Activated CD4-positive, alpha-beta T cell treated with anti-CD3 and anti-CD28 coated beads, Interleukin-2, amount 10 ng/mL, durations not matched to agents 7 days and 5 days (primary cell): ENCODE measurements at places on chromosomes 6 and 20. TPM values are rescaled to one million over a fixed set of nuclear protein-coding genes. Genes with fewer than 3 reads are reported as not detected.

SEL1L2 gene
- not detected for total RNA-seq

LAMA2 gene
- total RNA-seq = 0.05 TPM

NRM gene
- total RNA-seq = 58.8 TPM

PLAGL1 gene
- total RNA-seq = 4.5 TPM

NRSN1 gene
- not detected for total RNA-seq

COL11A2 gene
- 1.4 TPM for total RNA-seq

VGLL2 gene
- total RNA-seq = not detected

RIMS4 gene
- not detected for total RNA-seq

FGD2 gene
- total RNA-seq = 2.1 TPM

SLC17A1 gene
- total RNA-seq = not detected

DNA sequence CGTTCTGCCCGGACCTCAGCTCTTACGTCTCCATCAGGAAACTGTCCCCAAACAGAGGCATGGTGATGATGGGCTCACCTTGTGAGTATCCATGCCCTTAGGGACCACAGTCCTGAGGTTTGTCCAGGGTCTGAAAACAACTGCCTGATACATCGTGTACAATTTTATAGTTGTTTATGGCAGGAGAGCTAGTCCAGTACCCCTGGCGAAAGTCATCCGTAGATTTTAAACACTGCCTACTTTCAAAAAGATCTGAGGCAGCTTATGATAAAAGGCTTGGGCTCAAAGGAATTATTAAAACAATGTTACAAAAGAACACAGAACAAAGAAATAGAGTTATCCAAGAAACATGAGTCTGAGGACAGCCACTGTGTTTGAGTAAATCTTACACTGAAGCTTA, 14.0 kb downstream of the NTSR1 start:
- peaks cover 34% of the 10 kb centered on the region for H3K27me3 ChIP-seq
- no peak overlapping the region for H3K4me3 ChIP-seq
- no peak for DNase-seq
- no peak overlapping the region for H3K27ac ChIP-seq

GRCh38 chr6:112281821-112282615, 27.7 kb upstream of the LAMA4 start:
- peaks cover 61% of the 10 kb centered on the region for H3K27me3 ChIP-seq
- H3K4me3 ChIP-seq = no peak overlapping the region
- H3K36me3 ChIP-seq = no peaks in the 10 kb centered on the region
- no peak overlapping the region for H3K27ac ChIP-seq

DNA sequence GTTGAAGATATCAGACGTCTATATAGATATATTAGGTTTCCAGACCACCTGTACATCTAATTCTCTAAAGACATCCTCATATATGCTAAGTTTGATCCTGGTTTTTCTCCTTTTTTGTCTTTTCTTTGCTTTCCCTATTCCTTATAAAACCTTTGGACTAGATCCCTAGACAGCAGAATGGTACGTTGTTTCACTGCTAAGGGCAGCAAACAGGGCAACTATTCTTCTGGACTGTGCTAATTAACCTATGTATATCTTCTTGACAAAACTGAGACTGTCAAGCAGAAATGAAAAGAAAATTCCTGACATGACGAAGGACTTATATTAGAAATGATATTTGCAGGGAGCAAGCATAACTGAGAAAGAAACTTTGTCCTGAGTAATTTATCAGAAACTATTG, 19.1 kb downstream of the ME1 start:
- H3K36me3 ChIP-seq = no peaks in the 10 kb centered on the region
- no peak overlapping the region for H3K27ac ChIP-seq
- no peak for DNase-seq
- no peaks in the 10 kb centered on the region for H3K4me1 ChIP-seq
- no peaks in the 10 kb centered on the region for H3K27me3 ChIP-seq

- no peaks in the 10 kb centered on the region for H3K27me3 ChIP-seq
- H3K4me1 ChIP-seq = no peaks in the 10 kb centered on the region
- no peak overlapping the region for H3K4me3 ChIP-seq
- no peaks in the 10 kb centered on the region for H3K36me3 ChIP-seq
- DNase-seq = no peak
- H3K27ac ChIP-seq = no peak overlapping the region
These were observed 229.3 kb downstream of the QKI start for GRCh38 chr6:163643866-163644265.

- H3K4me3 ChIP-seq = peak overlapping the region; percentile 37
- peaks cover 90% of the 10 kb centered on the region for H3K4me1 ChIP-seq
- H3K27ac ChIP-seq = peak overlapping the region; percentile 88
- DNase-seq = peak; percentile 32
These were observed 118.1 kb downstream of the IRF4 start for GRCh38 chr6:509676-510075.

DNA sequence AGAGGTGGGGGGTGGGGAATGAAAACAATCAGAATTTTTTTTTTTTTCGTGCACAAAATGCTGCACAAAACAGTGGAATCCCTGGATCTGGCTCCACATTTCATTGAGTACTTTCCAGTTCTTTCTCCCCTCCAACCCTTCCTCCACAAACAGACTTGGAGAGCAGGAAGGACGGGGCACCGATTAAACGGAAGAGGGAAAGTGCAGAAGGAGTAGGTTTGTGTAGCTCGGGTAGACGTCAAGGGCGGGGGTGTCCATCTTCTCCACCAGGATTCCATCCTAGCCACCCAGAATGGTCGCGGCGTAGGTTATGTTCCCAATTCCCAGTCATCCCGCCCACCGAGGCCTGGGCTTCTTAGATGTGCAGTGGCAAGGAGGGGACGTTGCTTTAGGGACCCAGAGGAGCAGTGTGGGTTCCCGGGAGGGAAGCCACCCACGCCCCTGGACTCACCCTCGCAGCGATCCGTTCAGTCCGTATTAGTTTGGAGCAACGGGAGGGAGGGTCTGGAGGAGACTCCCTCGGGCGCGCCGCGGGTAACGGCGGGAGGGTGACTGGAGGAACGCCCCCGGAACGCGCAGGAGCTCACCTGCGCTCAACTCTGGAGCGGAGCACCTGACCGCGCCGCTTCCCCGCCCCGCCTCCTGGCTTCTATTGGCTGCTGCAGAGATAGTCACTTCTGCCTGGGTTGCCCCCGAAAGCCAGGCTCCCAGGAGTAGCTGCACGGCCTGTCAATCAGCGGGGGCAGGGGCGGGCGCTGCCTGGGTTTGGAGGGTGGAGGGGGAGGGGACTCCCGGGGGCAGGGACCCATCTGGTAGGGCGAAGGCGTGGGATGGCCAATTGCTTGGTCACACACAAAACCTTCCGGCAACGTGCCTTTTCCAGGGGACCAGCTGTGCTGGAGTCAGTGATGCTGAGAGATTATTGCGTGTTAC, at the start of gene ENPP5:
Gene ENPP5, minus strand, starts transcription at position 624 of the 933 bp plus-strand sequence. CDS start 2,718 bp downstream, outside the sequence.
- peaks cover 27% of the 10 kb centered on the region for H3K4me1 ChIP-seq
- no peak within 1 kb of the TSS for H3K27ac ChIP-seq
- peak; percentile 50 for DNase-seq
- H3K4me3 ChIP-seq = peak within 1 kb of the TSS; percentile 53
- no peaks in the 10 kb centered on the region for H3K36me3 ChIP-seq
- H3K27me3 ChIP-seq = peaks cover 45% of the 10 kb centered on the region

- no peak overlapping the region for H3K27ac ChIP-seq
- no peaks in the 10 kb centered on the region for H3K36me3 ChIP-seq
- H3K27me3 ChIP-seq = no peaks in the 10 kb centered on the region
- no peak overlapping the region for H3K4me3 ChIP-seq
- DNase-seq = no peak
- H3K4me1 ChIP-seq = no peaks in the 10 kb centered on the region
These were observed 590.9 kb upstream of the NRSN1 start for GRCh38 chr6:23535101-23535500.

GRCh38 chr6:87815449-87815848, 113.4 kb upstream of the AKIRIN2 start:
- no peak overlapping the region for H3K4me3 ChIP-seq
- H3K36me3 ChIP-seq = no peaks in the 10 kb centered on the region
- no peak for DNase-seq
- H3K27ac ChIP-seq = no peak overlapping the region
- H3K27me3 ChIP-seq = peaks cover 15% of the 10 kb centered on the region
- no peaks in the 10 kb centered on the region for H3K4me1 ChIP-seq

- H3K27ac ChIP-seq = no peak overlapping the region
- DNase-seq = no peak
- H3K27me3 ChIP-seq = no peaks in the 10 kb centered on the region
- H3K4me3 ChIP-seq = no peak overlapping the region
These were observed 15.0 kb downstream of the ALDH8A1 start for GRCh38 chr6:134934793-134935485.

DNA sequence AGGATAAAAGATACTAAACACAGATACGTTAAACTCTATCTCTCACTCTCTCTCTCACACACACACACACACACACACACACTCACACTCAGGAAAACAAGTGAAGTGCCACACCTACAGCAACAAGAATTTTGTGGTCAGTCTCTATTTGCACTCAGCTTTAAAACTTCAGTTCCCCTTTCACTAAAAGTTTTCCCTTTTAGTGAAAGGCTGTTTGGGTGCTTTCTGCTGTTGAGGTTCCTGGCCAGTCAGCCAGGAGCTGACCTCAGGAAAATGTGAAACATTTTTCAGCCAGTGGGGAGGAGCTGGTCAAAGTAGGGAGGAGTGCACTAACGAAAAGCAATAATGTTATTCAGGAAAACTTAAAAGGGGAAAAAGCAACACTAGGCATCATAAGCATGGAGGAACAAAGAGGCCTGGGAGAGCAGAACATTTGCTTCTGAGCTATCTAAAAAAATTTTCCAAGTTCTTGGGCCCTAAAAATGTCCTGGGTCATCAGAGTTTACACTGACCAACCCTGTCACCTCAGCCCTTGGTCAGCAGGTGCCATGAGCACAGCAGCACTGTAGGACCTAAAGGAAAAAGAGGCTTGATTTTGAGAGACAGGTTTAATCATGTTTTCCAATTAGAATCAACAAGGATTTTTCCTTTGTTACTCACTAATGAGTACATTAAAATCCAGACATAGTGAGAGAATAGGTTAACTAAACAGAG, 30.7 kb upstream of the NT5E start:
- H3K4me3 ChIP-seq = no peak overlapping the region
- no peak overlapping the region for H3K27ac ChIP-seq
- H3K4me1 ChIP-seq = peaks cover 16% of the 10 kb centered on the region
- peaks cover 6% of the 10 kb centered on the region for H3K27me3 ChIP-seq
- no peak for DNase-seq

DNA sequence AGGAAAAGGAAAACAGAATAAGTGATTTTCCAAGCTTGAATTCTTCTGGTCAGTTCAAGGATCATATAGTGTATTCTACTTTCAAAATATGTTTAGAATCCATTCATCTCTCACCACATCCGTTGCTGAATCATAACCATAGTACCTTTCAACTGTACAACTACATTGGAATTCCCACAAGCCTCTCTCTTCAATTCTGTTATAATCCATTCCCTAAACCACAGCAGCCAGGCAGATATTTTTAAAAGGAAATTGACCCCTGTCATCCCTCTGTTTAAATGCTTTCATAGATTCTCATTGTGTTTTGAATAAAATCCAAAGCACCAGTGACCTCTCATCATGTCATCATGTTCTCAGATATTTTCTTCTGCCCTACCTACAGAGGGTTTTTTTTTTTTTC, 412.7 kb downstream of the GRIK2 start:
- no peak overlapping the region for H3K4me3 ChIP-seq
- DNase-seq = no peak
- H3K4me1 ChIP-seq = no peaks in the 10 kb centered on the region
- no peak overlapping the region for H3K27ac ChIP-seq
- no peaks in the 10 kb centered on the region for H3K27me3 ChIP-seq

DNA sequence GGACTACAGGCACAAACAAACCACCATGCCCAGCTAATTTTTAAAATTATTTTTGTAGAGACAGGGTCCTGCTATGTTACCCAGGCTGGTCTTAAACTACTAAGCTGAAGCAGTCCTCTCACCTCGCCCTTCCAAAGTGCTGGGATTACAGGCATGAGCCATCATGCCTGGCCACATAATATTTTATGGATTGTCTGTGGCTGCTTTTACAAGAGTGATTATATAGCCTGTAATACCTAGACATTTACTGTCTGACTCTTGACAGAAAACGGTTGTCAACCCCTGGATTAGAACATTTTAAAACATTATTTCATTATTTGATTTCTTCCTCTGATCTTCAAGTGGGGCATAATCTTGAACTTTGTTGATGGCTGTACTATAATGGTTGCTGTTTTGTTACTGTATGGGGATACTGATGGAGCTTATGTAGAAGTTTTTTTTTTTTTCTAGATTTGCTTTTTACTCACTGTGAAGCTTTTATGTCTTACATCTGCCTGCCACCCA, 14.3 kb downstream of the PARD6B start:
- no peaks in the 10 kb centered on the region for H3K27me3 ChIP-seq
- DNase-seq = no peak
- no peak overlapping the region for H3K27ac ChIP-seq

- H3K27me3 ChIP-seq = peaks cover 5% of the 10 kb centered on the region
- no peaks in the 10 kb centered on the region for H3K36me3 ChIP-seq
- DNase-seq = no peak
- no peak overlapping the region for H3K4me3 ChIP-seq
- no peaks in the 10 kb centered on the region for H3K4me1 ChIP-seq
These were observed 30.9 kb upstream of the XRN2 start for GRCh38 chr20:21272279-21272678.

DNA sequence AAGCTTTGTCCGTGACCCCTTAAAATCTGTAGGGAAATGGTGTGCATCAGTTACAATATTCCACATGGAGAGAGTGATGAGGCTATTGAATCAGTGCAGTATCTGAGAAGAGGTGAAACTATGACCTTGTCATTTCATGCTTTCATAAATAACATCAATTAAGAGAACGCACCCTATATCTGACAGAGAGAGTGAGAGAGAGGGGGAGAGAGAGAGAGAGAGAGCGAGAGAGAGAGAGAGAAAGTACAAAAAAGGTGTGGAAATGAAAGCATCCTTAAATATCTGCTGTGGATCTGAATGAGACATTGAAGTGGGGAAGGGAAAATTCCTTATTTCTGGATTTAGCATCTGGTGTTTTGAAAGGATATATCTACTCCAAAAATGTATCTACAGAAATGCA, 12.4 kb downstream of the GSTA4 start:
- H3K27ac ChIP-seq = no peak overlapping the region
- no peak for DNase-seq
- H3K4me3 ChIP-seq = no peak overlapping the region
- peaks cover 20% of the 10 kb centered on the region for H3K27me3 ChIP-seq
- H3K4me1 ChIP-seq = peaks cover 39% of the 10 kb centered on the region
- peaks cover 12% of the 10 kb centered on the region for H3K36me3 ChIP-seq
